NCI-H1694 treated with DMSO at 0.1 percent for 48 hours (cell line): ENCODE measurements at places on chromosomes 3 and 15.
A peak's percentile ranks its signal among the peaks of the same experiment; 100 is the strongest.

DNA sequence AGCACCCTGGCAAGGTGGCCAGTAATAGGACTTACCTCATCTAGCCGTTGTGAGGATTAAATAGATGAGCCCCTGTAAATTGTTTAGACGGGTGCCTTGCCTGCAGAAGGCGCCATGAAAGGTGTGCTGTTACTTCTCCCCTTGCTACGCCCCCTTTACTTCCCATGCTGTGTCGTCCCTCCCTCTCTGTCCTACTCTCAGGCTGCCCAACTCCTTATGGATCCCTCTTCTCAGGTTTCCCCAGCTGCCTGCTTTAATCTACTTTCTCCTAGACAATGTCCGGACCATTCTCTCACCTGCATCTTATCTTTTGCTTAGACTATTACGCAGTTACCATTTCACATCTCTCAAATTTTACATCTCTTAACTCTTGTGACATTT lies 1.7 kb upstream of the FBXW12 start:
- no peak for DNase-seq

DNA sequence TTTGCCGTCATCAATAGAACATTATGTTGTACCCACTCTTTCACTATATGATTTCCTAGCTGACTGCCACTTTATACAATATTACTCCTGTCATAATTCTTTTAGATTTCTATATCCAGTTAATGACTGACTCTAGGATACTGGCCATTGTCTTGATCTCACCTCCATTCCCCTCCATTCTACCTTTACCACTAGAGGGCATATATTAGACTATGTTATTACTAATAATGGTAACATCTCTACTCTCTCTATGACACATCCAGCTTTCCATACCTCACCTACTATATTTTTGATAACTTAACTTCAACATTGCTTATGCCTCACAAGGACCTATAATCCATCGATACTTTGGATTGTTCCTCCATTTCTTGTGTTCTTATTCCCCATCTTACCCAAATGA lies 31.4 kb upstream of the POU1F1 start:
- no peak for DNase-seq

GRCh38 chr3:88991496-88991895 lies 115.9 kb upstream of the EPHA3 start:
- no peak for DNase-seq

- DNase-seq = no peak
These were observed 121.2 kb downstream of the MEGF11 start for GRCh38 chr15:66132251-66132816.

GRCh38 chr3:3778641-3779270 lies 20.5 kb upstream of the LRRN1 start:
- no peak for DNase-seq

- no peak for DNase-seq
These were observed 1035.2 kb downstream of the MCTP2 start for GRCh38 chr15:95266451-95267061.

GRCh38 chr3:99128235-99128634 lies 226.7 kb upstream of the DCBLD2 start:
- DNase-seq = no peak

- peak; percentile 91 for DNase-seq
These were observed 71.9 kb upstream of the SPATA12 start for GRCh38 chr3:56988458-56989168.

GRCh38 chr15:59160880-59161593 lies 45.6 kb upstream of the LDHAL6B start:
- peak; percentile 43 for DNase-seq

DNA sequence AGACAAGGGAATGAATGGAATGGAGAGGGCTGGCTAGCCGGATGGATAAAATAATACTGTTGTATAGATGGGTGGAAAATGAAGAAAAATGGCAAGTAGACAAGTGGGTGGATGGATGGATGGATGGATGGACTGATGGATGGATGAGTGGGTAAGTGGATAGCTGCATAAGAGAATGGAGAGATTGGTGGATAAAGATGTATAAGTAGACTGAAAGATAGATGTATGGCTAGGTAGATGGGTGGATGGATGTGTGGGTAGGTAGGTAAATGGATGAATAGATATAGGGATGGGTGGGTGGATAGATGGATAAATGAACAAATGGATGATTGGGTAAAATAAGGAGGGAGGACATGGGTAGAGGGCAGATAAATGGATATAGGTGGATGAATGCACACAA lies 13.9 kb downstream of the CPNE9 start:
- DNase-seq = no peak

DNA sequence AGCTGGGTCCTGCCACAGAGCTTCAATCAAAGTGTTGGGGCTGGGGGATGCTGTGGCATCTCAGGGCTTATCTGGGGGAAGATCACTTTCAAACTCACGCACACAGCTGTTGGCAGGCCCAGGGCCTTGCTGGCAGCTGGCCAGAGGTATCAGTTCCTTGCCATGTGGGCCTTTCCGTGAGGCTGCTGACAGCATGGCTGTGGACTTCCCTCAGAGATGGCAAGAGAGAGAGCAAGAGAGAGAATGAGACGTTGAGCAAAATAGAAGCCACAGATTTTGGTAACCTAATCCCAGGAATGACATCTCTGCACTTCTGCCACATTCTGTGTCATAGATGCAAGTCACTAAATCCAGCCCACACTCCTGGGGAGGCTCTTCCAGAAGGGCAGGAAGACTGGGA lies 91.0 kb downstream of the TPRG1 start:
- no peak for DNase-seq

- DNase-seq = no peak
These were observed 27.5 kb downstream of the MINAR1 start for GRCh38 chr15:79459666-79460065.

DNA sequence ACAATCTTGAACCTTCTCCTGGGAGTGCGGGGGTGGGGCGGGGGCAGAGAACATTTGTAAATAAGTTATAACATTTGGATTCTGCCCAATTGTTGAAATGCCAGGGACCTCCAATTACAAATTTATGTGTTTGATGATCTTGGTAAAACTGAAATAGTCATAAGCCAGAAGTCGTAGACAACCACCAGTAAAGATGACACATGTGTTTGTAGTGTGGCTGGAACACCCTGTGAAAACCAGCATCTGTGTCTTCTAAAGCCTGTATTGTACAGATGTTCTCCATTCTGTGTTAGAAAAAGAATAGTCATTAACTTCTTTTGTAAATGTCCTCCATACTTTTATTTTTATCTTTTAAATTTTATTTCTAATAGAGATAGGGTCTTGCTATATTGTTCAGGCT lies 61.8 kb downstream of the ARIH1 start:
- DNase-seq = no peak

DNA sequence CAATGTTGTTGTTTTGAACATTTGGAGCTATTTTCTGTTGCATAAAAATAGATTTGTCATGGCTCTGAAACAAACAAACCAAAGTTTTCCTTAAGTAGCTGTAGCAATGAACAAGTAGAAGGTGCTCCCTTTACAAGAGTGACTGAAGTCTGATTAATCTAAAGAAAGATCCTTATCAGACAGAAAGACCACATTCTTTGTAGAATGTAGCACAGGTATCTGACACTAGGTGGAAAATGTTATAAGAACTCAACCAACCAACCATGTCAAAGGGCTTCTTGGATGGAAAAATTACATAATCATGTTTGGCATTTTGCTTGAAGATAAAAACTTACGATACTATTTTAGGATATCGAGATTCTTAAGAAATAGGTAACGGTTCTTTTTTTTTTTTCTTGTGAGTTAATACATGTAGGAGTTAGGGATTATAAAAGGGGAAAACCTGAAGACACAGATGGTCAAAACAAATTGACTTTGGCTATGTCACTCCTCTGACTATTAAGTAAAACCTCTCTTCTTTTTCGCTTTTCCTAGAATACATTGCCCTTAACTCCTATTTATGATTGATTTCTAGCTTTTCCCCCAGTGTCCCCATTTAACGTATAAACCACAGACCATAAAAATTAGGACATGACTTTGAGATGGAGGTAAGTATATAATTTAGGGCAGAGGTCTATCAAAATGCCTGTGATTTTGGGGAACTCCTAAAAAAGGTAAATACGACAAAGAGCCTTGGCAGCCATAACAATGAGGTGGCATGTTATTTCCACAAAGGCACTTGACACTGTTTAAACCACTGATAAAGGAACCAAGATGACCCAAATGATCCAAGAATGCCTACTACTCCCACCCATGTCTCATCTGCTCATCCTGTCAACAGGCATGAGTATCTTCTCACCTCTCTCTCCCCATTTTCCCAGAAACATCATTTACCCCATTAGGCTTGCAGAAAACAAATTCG lies 72.0 kb downstream of the CCR4 start:
- no peak for DNase-seq

- no peak for DNase-seq
These were observed 62.3 kb upstream of the CPOX start for GRCh38 chr3:98655666-98656065.

DNA sequence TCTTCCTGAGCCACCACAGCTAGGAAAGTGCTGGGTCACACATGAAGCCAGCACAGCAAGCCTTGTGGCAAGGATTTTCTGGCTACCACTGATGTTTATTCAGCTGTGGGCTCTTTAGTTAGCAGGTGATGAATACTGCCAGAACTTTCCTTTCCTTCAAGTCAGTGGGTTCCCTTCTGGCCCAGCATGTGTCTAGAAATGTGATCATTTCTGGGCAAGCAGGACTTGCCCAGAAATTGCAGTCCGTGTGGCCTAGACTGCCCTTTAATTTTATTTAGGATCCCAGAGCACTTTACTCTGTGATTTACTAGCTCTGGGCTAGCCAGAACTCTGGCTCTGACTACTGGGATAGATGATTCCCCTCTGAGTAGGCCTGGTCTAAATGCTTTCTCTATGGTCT lies 397.5 kb downstream of the ZIC4 start:
- no peak for DNase-seq

DNA sequence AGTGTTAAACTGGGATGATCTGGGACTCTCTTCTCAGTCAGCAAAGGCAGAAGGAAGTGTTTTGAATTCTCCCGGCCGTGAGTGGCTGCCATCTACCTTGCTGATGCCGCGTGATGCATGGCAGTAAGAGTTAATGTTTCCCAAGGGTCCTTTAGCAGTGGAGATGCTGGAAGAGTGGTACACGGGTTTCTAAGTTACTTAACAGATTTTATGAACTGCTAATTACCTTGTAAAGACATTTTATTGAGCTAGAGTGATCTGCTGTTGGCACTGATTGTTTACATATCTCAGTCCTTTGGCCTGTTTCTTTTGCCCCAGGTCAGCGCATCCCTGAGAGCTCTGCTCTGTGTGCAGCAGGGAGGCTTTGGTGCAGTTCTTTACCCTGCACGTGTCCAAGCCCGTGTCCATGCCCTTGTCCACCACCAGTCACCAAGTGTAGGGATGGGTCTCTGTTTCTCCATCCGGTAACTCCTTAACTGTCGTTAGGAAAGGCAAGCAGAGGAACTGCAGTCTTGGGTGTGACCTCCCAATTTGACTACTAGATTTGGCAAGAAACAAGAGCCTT lies 172.3 kb downstream of the SLCO3A1 start:
- DNase-seq = no peak

GRCh38 chr3:44988073-44988472 lies 12.0 kb downstream of the EXOSC7 start:
- DNase-seq = no peak

- DNase-seq = no peak
These were observed 50.2 kb downstream of the CPN2 start for GRCh38 chr3:194300936-194301335.

DNA sequence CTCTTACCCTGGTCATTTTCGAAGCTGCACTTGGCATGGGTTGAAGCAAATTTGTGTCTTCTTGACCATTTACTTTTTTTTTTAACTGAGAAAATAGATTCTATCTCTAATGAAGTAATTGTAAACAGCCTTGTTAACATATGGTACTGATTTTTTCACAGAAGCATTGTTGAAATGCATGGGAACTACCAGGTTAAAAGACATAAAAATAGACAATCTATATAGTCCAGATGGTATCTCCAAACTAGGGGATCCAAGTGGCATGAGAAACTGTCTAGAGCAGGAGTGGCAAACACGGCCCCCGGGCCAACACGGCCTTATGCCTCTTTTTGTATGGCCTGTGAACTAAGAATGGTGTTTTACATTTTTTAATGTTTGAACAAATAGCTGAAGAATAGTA lies 41.9 kb downstream of the CACNA1D start:
- peak; percentile 36 for DNase-seq

GRCh38 chr15:39558421-39558820 lies 22.5 kb upstream of the THBS1 start:
- DNase-seq = no peak

DNA sequence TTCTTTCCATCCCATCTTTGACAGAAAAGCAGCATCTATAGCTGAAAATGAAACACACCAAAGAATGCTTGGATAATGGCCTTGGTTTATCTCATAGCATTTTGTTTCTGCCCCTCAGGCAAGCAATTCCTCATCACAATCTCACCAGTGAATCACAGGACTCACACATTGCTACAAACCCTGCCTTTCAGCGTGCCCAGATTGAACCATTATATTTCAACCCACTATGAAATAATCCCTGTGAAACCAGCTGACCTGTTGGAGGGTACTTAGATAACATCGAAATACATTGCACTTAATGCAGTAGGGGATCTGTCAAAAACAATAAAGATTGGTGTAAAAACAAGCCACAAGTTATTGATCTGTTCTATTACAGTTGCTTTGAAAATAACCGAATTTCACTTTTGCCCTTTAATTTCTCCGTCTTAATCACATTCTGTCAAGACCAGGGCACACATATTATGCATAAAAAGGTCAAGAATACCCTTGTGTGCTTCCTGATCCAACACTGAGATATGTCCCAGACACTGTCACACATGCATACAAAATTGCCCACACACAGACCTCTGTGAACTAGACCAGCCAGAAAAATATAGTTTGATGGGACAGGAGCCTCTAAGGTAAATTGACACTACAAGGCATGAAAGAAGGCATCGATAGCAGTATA lies 839.8 kb downstream of the NTRK3 start:
- no peak for DNase-seq

GRCh38 chr15:34241376-34242330 lies 16.8 kb downstream of the EMC4 start:
- DNase-seq = peak; percentile 42

GRCh38 chr3:18650731-18651130 lies 225.6 kb upstream of the SATB1 start:
- DNase-seq = no peak

DNA sequence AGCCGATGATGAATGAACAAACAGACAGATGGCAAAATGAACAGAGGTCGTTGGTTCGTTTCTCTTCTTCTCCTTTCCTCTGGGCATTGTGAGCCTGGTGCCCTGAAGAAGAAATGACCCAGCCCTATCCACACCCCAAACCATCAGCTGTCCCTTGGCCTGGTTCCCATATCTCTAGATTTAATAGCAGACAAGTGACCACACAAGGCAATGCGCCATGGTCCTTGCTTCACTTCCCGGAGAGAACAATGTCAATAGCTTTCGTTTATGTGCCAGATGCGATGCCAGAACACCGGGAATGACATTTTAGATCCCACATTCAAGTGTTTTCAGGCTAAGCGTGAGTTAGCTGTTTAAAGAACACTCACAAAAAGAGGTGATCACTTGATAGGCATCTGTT lies 17.7 kb downstream of the POC1A start:
- DNase-seq = no peak

DNA sequence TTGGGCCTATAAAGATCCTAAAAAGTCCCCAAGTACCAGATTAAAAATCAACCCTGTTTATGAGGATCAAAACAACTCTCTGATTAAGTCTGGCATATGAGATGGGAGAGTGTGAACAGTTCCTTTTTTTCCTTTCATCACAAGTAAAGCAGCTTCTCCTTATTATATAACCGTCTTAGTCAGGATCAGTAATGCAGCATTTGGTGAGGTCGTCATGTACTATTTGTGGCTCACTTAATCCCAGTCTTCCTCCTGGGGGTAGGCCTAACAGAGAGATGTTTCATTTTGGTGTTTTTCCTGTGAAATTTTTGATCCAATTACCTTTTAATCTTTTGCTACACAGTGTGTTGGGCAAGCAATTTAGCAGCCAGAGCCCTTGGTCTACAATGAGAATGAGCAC lies 333.1 kb upstream of the KCNMB2 start:
- no peak for DNase-seq
